ENCODE measurements at places on chromosomes 11 and 22. TPM values are rescaled to one million over a fixed set of nuclear protein-coding genes. Genes with fewer than 3 reads are reported as not detected.

DNA sequence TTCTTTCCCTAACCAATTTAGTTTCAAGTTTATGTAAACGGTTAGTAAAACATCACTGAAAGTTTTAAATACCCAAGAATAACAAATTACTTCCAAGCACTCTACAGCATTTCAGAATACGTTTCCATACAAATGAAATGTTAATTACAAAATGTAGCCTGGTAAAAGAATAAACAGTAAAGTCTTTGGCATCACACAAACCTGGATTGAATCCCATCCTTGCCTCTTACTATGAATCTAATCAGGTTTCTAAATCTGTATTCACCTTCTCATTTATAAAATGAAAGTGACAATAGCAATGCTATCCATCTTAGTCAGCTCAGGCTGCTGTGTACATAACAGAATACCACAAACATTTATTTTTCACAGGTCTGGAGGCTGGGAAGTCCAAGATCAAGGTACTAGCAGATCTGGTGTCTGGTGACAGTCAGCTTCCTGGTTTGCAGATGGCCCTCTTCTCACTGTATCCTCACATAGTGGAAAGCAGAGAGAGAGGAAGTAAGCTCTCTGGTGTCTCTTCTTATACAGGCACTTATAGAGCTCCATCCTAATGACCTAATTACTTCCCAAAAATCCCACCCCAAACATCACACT, 19.2 kb downstream of the FAM168A start:
- ATAC-seq = no peak

DNA sequence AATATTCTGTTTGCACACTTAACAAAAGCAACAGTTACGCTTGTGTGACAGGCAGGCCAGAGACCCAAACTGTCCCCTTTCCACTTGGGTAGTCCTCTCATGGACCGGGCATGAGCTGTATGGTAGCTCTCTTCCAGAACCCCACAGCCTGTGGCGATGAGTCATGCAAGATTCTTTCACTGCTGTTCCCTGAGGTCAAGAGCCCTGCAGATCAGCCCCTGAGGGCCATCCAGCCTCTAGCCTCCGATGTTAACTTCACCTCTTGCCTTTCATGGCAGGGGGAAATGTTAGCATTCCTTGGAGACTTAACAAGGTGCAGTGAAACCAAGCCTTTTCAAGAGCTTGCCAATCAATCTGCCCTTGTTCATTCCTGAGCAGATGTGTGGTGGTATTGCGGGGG, 63.2 kb upstream of the DEUP1 start:
- no peak for ATAC-seq

DNA sequence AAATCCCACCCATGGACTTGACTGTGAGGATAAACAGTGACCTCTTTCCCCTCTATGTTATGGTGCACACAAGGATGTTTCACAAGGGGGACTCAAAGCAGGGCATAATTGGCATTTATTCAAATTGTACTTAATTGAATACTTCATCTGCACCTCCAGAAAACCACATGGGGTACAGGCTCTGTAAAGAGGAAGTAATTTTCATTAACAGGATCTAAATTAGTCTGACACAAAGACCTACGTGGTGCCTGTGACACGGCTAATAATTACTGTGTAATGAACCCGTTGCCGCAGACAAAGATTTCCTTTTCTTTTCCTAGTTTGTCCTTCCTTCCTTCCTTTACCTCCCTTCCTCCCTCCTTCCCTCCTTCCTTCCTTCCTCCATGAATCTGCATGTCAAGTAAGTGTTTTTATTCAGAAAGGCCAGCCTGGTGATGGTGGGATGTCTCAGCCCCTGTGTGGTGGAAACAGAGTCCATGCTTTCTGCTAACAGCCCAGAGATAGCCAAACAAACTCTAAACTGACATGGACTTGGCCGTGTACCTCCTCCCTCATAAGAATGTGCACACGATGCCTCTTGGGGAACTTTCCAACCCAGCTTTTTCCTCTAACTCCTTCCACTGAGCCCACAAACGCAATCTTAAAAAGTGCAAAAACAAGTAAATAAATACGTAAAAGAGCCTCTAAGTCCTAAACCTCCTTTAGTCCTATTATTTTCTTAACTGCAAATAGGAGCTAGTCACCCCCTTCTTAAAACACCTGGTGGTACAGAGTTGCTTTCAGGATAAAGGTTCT, 118.8 kb downstream of the INSC start:
- no peak for ATAC-seq

GRAP2 gene
- total RNA-seq = 1.5 TPM

MMP8 gene
- total RNA-seq = 0.28 TPM

- no peak for ATAC-seq
These were observed 106.5 kb upstream of the GRAMD1B start for GRCh38 chr11:123323568-123323967.
